Astrocyte of the spinal cord (primary cell): ENCODE measurements at places on chromosomes 1 and 21.

DNA sequence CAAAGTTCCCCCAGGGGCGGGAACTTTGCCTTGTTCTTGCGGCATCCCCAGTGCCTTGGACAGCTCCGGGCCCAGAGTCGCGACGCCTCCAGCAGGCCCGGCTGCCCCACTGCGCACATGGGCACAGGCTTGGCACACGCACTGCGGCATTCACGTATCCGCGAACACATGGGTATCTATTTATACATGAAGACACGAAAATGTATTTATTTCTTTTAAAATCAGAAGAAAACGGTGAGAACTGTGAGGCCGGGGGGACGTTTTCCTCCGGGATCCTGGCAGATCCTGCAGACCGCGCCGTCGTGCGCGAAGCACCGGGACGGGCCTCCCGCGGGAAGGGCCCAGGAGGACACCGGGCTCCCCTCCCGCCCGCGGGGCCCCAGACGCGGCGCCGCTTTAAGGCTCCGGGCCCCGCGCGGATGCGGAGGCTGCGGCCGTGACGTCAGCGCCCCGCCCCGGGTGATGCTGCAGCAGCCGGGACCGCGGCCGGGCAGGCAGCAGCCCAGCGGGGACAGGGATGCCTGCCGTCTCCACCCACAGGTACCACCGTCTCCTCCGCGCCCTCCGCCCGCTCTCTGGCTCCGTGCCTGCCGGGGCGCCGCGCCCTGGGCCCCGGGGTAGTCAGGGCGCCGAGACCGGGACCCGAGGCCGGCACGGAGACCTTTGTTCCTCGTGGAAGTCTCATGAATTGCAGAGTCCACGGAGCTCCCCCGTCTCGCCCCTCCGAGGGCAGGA, at the start of gene SLC45A1:
TSS of gene SLC45A1 (plus strand) at position 468 of the 735 bp plus-strand sequence. CDS start 6,216 bp downstream, outside the sequence.
- DNase-seq = peak; percentile 57

- peak; percentile 55 for DNase-seq
Observed at GRCh38 chr21:28516991-28517592, 475.6 kb downstream of the LTN1 start.

- peak; percentile 83 for DNase-seq
Observed at GRCh38 chr21:36927719-36928117, 38.8 kb downstream of the HLCS start.

DNA sequence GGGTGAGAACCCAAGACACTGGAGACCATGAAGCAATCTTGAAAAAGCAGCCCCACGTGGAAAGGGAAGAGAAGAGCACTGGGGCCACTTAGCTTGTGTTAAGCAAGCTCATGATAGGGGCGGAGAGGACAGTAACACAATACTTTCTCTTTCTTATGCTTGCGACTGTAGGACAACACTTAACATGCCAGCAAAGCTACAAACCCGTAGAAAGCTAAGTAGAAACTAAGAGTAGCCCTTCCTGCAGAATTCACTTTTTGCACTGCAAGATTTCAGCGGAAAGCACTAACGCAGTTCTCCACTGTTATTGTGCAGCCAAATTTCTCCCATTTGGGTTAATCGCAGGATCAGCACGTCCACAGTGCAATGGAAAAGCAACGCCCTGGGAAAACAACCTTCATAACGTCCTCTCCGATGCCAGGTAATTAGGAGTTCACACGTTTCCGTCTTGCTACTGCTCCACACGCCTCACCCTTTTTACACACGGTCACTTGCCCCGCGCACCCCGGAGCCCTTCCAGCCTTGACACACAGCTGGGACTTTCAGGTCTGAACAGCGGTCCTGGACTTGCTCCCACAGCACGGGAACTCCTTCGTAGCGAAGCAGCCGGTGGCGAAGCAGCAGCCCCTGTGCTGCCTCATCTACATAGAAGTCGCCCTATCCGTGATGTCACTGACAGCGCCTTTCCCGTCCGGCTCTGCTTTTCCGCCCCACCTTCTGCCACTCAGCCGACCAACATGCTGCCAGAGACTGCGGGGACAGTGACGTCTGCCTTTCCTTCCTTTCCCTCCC, 148.6 kb downstream of the PPIAL4G start:
- peak; percentile 95 for DNase-seq

GRCh38 chr1:19139711-19140110, 70.4 kb downstream of the UBR4 start:
- no peak for DNase-seq

- peak; percentile 18 for DNase-seq
Observed at GRCh38 chr1:29858646-29859045, 622.3 kb downstream of the PTPRU start.

DNA sequence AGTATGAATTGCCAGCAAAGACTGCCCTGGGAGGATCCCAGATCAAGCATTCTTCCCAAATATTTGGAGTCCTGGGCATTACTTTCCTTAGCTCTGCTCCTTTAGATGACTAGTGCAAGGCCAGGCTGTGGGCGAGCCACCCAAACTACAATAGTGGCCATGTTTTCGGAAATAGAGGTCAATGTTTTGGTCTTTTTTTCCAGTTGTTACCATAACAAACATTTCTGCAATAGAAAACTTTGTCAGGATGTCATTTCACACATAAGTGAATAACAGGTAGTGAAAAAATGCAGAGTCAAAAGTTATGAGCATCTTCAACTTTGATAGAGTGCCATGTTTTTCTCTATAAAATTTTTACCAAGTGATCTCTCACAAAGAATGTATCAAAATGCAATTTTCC, 25.2 kb upstream of the OR10J4 start:
- DNase-seq = no peak

- no peak for DNase-seq
Observed at GRCh38 chr1:224819861-224820260, 109.6 kb upstream of the DNAH14 start.

GRCh38 chr1:227758366-227758765, 23.1 kb downstream of the SNAP47 start:
- DNase-seq = no peak

- DNase-seq = peak; percentile 83
Observed at GRCh38 chr1:205918955-205919746, 24.1 kb downstream of the SLC26A9 start.

DNA sequence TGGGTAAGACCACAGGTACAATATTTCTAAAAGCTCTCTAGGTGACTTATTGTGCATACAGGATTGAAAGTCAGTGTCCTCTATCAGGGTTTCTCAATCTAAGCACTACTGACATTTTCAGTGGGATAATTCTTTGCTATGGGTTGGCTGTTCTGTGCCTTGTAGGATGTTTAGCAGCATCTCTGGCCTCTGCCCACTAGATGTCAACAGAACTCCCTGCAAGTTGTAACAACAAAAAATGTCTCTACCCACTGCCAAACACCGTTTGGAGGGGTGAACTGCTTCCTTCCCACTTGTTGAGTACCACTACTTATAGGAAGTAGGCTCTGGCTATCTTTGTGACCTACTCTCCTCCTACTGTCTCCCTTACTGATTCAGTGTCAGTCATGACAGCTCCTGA, 90.1 kb upstream of the ZRANB2 start:
- no peak for DNase-seq

DNA sequence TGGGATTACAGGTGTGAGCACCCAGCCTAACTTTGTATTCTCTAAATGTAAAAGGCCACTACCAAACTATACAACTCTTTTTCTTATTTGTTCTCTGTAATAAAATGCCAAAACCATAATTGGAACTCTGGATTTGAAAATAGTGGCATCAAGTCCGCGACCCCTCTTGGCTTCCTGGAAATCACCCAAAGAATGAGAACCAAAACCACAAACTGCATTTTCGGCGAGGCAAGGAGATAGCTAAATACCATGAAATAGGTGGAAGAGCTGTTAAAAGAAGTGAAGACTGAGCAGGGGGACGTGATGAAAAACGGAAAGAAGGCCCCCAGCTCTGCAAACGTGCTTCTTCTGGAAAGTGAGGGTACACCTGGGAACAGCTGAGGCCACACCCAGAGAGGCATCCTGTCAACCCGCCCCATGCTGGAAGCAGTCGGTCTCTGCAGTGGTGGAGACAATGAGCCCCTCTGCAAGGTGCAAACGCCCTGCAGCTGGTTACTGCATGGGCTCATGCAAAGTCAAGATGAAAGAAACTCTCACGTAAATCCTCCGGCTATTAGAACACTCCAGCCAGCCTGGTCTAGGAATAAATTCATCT, 22.5 kb downstream of the VPS26C start:
- DNase-seq = peak; percentile 10

- no peak for DNase-seq
Observed at GRCh38 chr1:235014756-235015155, 113.9 kb downstream of the TOMM20 start.

DNA sequence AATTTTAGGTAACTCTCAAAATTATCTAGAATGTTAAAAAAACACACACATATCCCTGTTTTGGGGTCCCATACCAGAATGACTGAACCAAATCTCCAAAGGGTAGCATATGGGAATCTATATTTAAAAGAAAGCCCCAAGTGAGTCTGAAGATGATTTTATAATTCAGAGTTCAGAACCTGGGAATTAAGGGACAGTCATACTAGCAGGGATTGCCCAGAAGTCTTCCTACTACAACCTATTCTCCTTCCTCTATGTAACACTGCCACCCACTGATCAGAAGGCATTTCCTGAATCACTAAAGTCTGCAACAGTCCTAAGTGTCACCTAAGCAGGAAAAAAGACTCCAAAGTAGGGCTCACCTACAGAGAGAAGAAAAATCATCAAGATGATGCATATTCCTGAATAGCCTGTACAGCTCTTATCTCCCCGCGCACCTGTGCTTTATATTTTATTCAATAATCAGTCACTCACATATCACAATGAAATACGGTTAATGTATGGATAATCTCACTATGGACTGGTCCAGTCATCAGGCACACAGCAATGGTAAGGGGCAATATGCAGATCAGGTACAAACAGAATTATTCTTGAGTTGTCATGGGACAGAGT, 4.9 kb downstream of the RGS1 start:
- DNase-seq = peak; percentile 75

DNA sequence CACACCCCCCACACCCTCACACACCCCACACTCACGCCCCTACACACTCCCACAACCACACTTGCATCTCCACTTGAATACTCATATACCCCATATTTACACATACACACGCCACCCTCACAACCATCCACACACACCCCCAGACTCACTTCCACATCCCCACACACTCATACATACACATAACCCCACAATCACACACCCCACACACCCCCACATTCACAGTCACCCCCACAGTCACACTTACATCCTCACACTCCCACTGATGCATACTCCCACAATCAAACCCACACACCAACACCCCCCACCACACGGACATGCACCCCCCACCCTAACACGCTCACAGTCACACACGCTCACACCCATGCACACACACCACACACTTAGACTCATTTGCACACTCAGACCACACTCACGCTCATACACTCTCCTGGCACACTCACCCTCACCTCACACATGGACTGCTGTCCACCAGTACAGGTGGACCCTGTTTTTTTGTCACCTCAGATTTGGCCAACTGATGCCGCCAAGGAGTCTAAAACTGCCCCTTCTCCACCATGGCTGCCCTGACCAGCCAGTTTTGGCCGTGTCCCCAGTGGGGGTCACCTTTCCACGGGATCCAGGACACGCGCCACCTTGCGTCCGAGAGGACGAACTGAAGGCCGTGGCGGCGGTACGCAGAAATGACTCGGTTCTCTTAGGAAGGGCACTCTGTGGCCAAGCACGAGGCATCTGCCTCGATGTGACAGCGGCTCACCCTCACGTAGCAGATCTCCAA, 45.3 kb upstream of the EDN2 start:
- no peak for DNase-seq

GRCh38 chr1:176391621-176392020, 71.4 kb upstream of the PAPPA2 start:
- no peak for DNase-seq

- peak; percentile 71 for DNase-seq
Observed at GRCh38 chr21:43716376-43717165, 2.4 kb upstream of the PDXK start.

GRCh38 chr1:147840909-147841308, 61.7 kb upstream of the GJA8 start:
- DNase-seq = no peak

DNA sequence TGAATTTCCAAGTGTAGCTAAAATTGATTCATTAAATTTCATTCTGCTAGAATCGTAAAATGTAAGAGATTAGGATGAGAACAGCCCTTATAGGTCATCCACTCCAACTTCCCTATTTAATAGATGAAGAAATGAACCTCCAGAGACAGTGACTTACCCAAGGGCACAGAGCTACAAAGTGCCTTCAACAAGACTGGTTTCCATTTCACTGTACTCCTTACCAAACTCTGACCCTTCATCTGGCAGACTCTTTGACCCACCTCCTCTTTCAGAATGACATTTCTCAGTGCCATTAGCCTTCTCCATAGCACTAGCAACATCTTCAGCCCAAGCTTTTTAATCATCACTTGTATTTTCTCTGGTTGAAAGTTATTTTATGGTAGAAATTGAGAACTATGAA, 161.3 kb downstream of the NEK7 start:
- no peak for DNase-seq

- peak; percentile 38 for DNase-seq
Observed at GRCh38 chr1:179190861-179191260, 38.6 kb downstream of the ABL2 start.

DNA sequence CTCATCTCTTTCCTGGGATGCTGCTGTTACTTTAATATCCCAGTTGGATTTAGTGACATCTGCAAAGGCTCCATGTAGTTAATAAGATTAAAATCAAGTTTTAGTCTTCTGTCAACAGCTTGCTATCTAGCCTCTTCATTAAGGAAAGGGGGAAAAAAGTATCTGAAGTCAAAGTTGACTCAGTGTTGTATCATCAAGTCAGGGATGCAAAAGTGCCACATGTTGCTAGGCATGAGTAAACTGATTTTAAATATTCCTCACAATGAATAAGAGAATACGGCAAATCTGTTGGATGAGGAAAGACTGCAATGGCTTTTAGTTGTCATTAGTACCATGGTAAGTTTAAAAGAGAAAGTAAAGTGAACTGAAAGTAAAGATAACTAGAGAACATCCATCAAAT, 383.2 kb upstream of the ZRANB2 start:
- DNase-seq = no peak

DNA sequence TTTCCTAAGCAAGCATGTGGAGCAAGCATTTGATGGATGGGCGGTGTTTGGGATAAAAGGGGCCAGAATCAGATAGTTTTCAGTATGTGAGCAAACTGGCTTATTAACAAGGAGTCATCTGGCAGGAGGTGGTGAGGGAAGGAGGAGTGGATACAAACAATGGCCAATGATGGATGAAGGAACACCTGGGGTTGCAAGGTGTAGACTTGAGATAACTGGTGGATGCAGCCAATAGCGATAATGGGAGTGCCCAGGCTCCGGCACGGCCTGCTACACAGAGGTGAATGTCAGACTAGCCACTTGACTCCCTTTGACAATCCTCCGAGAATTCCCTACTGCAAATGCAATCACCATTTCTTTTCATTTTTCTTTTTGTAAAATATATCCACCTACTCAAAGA, 41.7 kb downstream of the C8B start:
- no peak for DNase-seq

GRCh38 chr1:174954671-174955669, 44.8 kb upstream of the CACYBP start:
- no peak for DNase-seq

DNA sequence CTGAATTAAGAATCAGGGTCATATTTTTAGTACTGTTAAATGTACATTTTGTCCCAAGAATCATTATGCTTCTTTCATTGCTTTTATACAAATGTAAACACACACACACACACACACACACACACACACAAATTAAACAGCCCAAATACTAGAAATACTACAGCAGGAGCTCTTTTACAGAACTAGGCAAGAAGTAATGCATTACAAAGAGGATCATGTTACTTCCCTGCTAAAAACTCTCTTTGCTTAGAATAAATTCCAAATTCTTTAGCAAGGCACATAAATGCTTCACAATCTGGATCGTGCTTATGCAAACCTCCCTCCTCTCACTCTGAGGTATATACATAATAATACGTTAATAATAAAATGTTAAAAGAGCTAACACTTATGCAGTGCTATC, 720.4 kb upstream of the ADGRL4 start:
- no peak for DNase-seq

- DNase-seq = peak; percentile 5
Observed at GRCh38 chr21:40255518-40256444, 388.5 kb downstream of the PCP4 start.
